ENCODE measurements at places on chromosomes 6 and 20.

DNA sequence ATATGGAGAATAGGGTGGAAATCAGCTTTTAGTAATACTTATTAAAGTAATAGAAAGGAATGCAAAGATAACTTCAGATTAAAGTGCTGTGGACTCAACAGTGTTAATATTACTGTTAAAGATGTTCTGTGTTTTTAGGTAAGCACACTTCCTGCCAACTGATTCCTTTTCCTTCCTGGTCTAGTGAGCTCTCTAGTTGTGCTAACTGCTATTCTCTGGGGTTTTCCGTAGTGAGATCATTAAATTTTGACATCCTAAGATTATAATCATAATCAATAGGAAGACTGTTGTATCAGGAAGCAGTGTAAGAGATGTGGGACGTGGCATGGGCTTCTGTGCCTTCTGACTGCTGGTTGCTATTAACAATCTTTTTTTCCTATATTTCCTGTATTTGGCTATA lies 1.2 kb upstream of the TMEM217 start:
- DNase-seq: no peak

GRCh38 chr20:31806564-31807355 lies 12.4 kb upstream of the MYLK2 start:
- no peak for DNase-seq

- no peak for DNase-seq
Observed at GRCh38 chr6:170108890-170109587, 181.8 kb downstream of the DLL1 start.

DNA sequence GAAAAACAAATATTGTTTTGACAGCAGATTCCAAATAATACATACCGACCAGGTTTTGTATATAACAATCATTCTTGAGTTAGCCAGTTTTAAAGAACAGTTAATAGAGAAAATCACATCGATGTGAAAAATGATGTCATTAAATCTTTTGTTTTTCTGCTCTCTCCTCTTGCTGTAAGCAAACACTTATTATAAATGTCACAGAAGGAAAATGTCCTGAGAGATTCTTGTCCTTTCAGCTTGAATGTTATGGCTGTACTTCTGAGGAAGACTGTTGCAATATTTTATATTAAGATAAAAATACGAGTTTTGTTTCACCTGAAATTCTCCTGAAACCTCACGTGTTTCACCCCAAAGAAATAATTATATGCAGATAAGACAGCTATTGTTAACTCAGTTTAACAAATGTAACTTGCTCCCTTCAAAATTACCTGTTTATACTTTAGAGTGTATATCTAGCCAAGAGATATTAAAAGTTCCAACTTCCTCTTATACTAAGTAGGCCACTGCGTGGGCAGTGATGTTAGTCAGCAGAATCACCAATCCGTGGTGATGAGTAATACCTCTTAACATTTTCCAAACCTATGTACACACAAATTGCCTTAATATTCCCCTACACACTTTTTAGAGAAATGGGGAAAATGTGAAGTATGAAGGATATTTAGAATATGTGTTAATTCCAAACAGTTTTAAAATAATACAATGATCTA lies 1111.4 kb upstream of the CITED2 start:
- no peak for DNase-seq

GRCh38 chr6:14751645-14752175 lies 494.2 kb upstream of the JARID2 start:
- DNase-seq: no peak

GRCh38 chr6:163099621-163100171 lies 314.8 kb upstream of the QKI start:
- no peak for DNase-seq

GRCh38 chr6:123848347-123848746 lies 44.7 kb downstream of the NKAIN2 start:
- DNase-seq: no peak

GRCh38 chr6:144561455-144562043 lies 276.4 kb downstream of the UTRN start:
- no peak for DNase-seq

Measured in CD4-positive, alpha-beta T cell treated with Interleukin-4 for 1 hour (primary cell).